Astrocyte of the spinal cord (primary cell): ENCODE measurements at places on chromosomes 13 and 19.

DNA sequence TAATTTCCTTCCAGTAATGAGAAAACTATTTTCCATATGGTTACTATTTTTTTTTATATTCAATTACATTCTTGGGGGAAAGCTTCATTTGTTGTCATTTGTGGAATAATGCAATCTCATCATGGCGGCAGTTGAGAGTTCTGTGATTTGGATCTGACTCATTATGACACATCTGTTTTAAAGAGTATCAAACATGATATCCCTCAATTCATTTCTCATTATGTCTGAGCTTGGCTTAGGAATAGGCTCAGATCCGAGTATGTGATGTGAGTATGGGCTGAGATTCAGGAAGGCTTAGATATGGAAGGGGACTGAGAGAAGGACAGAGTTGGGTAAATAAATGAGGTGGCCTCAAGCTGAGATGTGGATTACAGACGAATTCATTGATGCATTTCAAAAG, 64.4 kb downstream of the POSTN start:
- DNase-seq, result peak; percentile 75

DNA sequence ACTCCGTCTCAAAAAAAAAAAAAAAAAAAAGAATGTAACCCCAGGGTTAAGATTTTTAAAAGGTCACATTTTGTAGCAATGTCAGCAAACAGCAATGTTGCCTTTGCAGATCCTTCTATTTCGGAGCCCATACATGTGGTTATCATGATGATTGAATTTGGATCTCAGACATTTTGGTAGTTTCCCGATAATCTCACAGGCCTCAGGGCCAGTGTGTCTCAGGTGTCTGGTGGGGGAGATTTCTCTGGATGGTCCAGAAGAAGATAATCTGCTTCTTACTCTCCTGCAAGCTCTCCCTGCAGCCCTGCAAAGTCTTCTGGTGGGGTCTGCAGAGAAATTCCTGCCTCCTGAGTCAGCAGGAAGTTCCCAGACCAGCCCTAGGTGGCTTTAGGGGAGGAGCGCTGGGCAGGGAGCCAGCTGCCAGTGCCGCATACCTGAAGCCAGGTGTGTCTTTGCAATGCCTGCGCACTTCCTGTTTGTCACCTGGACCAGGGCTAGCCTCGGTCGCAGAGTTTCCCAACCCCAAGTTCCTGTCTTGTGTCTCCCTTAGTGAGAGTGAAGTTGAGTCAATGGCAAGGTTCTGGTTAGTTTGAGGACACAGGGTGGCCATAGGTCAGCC, 1.4 kb downstream of the SH2D3A start:
- no peak for DNase-seq

DNA sequence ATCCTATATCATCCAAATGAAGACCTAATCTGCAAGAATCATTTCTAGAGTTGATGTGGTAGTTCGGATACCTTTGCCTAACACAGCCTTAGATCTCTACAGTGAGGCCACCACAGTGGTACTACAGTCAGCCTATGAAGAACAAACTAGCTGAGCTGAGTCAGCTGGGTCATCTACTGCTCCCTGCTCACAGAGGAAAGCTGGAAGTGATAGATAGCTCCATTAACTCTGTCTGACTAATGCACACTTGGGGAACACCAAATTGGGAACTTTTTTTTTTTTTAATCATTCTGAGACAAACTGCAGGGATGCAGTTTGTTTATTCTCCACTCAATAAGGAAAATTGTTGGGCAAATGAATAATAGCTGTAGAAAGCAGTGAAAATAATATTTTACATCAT, 1160.6 kb downstream of the PCDH9 start:
- peak; percentile 42 for DNase-seq

DNA sequence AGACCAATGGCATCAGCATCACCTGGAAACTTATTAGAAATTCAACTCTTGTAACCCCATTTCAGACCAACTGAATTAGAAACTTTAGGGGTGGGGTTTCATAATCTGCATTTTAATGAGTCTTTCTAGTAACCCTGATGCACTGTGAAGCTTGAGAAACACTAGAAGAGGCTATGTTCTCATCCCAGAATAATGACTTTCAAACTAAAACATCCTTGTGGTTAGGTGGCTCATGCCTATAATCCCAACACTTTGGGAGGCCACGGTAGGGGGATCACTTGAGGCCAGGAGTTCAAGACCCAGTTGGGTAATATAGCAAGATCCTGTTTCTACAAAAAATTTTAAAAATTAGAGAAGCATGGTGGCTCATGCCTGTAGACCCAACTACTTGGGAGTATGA, 402.4 kb downstream of the DLEU7 start:
- DNase-seq, result no peak

DNA sequence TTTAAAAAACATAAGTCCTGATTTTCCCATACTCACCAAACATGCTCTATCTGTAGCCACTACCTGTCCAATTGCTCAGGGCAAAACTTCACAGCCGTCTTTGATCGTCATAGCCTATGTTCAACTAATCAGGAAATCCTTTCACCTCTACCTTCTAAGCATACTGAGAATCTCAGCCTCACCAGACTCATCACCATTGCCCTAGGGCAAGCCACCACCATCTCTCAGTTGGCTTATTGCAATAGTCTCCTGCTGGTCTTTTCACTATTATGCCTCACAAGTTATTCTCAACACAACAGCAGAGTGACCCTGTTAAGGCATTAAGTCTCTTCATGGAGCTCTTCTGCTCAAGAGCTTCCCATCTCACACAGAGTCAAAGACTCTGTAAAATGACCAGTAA, 260.4 kb upstream of the MAB21L1 start:
- no peak for DNase-seq

- DNase-seq, result peak; percentile 84
Observed at GRCh38 chr19:58581227-58582141, 8.3 kb upstream of the MZF1 start.

DNA sequence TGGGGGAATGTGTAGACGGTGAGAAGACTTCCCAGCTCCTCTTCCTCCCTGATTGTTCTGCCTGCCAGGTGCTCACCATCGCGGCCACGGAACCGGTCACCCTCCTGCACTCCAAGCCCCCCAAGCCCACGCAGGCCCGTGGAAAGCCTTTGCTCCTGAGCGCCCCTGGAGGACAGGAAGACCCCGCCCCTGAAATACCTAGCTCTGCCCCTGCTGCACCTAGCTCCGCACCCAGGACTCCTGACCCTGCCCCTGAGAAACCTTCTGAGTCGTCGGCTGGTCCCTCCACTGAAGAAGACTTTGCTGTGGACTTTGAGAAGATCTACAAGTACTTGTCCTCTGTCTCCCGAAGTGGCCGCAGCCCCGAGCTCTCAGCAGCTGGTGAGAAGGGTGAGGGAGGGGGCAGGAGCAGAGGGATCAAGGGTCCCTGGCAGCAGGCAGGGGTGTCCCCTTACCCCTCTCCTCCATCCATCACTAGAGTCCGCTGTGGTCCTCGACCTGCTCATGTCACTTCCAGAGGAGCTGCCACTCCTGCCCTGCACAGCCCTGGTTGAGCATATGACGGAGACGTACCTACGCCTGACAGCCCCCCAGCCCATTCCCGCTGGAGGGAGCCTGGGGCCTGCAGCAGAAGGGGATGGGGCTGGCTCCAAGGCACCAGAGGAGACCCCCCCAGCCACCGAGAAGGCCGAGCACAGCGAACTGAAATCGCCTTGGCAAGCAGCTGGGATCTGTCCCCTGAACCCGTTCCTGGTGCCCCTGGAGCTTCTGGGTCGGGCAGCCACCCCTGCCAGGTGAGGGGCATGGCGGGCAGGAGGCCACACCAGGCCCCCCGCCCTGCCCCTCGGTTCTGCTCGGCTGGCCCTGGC, 2.1 kb downstream of the SNAPC2 start:
- DNase-seq, result no peak

GRCh38 chr19:16519230-16519687, 23.0 kb downstream of the CHERP start:
- DNase-seq, result no peak
